ENCODE measurements at places on chromosomes 2 and 18. TPM values are rescaled to one million over a fixed set of nuclear protein-coding genes. Genes with fewer than 3 reads are reported as not detected.
A peak's percentile ranks its signal among the peaks of the same experiment; 100 is the strongest.

Gene ZC3H8
- 10.6 TPM for total RNA-seq

Gene CAPN14
- 0.35 TPM for total RNA-seq

Gene GRHL1
- total RNA-seq: 11.7 TPM

Gene MYO1B
- 64.5 TPM for total RNA-seq

Gene DTNB
- total RNA-seq: 17.3 TPM

GRCh38 chr18:74499633-74500032 is 3.5 kb downstream of the CNDP2 start:
- no peaks in the 10 kb centered on the region for H3K27me3 ChIP-seq
- peak; percentile 66 for DNase-seq
- H3K27ac ChIP-seq: peak overlapping the region; percentile 93
- H3K4me1 ChIP-seq: peaks cover 46% of the 10 kb centered on the region

GRCh38 chr18:74266161-74266560 is 25.6 kb downstream of the CYB5A start:
- H3K27ac ChIP-seq: no peak overlapping the region
- DNase-seq: no peak
- H3K4me1 ChIP-seq: peaks cover 19% of the 10 kb centered on the region
- peaks cover 13% of the 10 kb centered on the region for H3K36me3 ChIP-seq

DNA sequence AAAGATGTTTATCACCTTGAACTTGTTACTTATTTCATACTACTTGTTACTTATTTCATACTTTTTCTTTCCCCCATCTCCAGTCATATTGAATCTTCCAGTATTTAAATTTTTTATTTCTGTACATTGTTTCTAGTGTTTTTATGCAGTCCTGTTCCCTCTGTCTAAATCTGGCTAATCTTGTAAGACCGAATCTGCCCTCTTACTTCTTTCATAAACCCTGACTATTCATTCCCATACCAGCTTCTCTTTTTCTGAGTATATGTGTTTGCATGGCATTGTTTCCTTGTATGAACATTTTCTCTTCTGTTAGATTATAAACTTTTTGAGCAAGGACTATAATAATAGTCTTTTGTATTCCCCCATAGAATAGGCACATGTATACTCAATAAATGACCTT is 131.7 kb downstream of the TAF4B start:
- H3K4me3 ChIP-seq: no peak overlapping the region
- no peak overlapping the region for H3K27ac ChIP-seq
- no peaks in the 10 kb centered on the region for H3K36me3 ChIP-seq
- H3K27me3 ChIP-seq: no peaks in the 10 kb centered on the region
- no peaks in the 10 kb centered on the region for H3K4me1 ChIP-seq
- no peak for DNase-seq

GRCh38 chr2:199603721-199604291 is 146.1 kb upstream of the SATB2 start:
- H3K27ac ChIP-seq: no peak overlapping the region
- no peak overlapping the region for H3K4me3 ChIP-seq
- no peaks in the 10 kb centered on the region for H3K4me1 ChIP-seq

DNA sequence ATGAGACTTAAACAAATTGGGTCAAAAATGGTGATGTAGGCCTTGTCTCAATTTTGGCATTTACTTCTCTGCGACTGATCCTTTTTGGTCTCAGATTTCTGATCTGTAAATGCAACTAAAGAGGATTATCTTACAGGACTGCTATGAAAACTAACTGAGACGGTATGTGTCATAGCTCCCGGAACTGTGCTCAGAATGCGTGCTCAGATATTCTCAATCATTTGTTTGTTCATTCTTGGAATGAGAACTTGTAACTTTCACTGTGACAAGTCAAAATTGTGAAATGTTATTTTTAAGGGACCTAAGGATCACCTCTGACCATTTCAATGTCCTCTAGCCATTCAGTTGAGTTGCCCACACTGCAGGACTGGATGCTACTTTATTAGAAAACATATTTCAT is 498.2 kb upstream of the PIK3C3 start:
- no peaks in the 10 kb centered on the region for H3K27me3 ChIP-seq
- H3K4me3 ChIP-seq: no peak overlapping the region

DNA sequence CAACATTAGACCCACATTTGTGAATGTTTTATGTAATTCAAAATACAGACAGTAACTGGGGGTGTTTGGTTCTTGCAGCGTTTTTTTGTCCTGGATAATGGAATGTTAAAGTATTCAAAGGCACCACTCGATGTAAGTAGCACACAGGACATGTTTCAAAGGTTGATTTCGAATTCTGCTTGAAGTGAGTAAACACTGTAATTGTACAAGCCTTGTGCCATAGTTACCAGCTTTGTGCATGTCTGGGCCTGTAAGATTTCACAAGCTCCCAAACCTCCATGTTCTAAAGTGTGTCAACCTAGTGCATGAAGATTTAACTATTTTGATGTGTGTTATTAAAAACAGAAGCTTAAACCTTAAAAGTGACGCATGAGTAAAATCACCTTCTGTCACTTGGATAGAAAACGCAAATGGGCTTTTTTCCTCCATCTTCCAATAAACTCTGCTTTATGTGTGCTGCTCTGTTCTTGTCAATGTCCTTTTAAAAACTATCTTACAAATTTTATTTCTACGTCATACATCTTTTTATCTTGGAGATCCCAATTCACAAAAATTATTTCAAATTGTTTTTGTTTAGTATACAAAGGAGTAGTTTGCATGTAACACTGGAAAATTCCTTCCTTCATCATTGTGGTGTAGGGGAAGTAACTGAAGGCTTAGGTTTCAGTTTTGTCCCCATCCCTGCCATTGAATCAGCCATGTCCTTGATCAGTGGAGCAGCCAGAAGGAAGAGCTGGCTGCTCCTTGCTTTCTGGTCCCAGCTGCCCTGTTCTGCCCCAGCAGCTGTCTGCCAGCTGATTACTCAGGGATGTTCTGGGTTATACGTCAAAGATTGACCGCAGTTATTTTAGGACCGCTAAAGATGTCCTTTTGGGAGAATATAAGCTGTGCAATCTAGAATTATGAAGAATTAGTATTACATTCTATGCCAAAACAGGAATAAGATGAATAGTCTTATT is 119.2 kb downstream of the PRKRA start:
- H3K4me1 ChIP-seq: no peaks in the 10 kb centered on the region
- H3K27me3 ChIP-seq: no peaks in the 10 kb centered on the region
- no peak for DNase-seq
